ENCODE measurements at places on chromosomes 6 and 20.

- DNase-seq: no peak
These were observed 28.8 kb downstream of the CARMIL1 start for GRCh38 chr6:25307805-25308494.

- peak; percentile 24 for DNase-seq
These were observed 507.3 kb upstream of the CITED2 start for GRCh38 chr6:139881728-139882211.

DNA sequence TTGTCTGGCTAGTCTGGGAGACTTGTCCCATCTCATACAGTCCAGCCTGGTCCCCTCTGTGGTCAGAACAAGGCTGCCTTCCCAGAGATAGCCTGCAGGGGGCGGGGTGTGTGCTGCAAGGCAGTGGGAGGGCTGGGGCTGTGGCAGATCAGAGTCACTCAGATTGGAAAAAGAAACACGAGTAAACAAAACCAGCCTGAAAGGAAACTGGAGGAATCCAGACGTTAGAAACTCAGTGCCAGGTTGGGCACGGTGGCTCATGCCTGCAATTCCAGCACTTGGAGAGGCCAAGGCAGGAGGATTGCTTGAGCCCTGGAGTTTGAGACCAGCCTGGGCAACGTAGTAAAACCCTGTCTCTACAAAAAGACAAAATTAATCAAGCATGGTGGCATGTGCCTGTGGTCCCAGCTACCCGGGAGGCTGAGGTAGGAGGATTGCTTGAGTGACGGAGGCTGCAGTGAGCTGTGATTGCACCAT lies 20.2 kb downstream of the LEMD2 start:
- peak; percentile 87 for DNase-seq

- DNase-seq: no peak
These were observed 492.3 kb downstream of the PREX1 start for GRCh38 chr20:48335308-48336050.

- no peak for DNase-seq
These were observed 39.5 kb upstream of the HDGFL1 start for GRCh38 chr6:22529866-22530265.

- DNase-seq: no peak
These were observed 285.1 kb downstream of the CENPW start for GRCh38 chr6:126625019-126625418.

DNA sequence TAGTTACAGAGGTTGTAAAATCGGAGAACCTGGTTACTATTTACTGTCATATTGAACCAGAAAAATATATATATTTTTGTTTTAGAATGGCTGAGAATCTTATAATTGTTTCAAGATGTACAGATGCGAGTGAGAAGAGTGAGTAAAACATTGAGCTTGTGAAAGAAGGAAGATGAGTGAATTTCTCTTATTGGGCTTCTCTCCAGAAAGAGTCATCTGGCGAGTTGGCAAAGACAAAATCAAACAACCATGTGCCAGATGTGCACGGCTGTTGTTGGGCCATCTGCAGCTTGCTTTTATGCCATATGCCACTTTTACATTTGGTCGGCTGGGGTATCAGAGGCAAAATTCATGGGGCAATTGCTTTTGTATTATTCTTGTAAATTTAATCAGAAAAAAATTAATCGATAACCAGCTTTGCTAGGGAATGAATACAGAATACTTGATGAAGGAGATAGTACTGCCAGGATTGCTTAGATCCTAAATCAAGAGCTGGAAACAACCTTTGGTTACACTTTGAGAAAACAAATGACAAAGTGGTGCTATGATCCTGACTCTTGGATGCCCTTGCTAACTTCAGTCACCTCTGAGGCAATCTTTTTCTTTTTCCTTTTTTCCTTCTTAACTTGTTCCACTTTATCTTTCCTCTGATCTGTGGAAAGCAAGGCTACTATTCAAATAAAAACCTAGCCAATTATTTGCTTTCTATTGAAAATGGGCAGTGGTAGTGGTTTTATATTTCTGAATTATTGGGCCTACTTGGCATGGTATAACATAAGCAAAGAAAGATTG lies 97.1 kb upstream of the GRIK2 start:
- DNase-seq: no peak

GRCh38 chr20:33165416-33166055 lies 2.4 kb upstream of the BPIFA2 start:
- no peak for DNase-seq

- DNase-seq: peak; percentile 79
These were observed 19.0 kb downstream of the PXDC1 start for GRCh38 chr6:3732345-3733141.

- no peak for DNase-seq
These were observed 522.5 kb downstream of the CD83 start for GRCh38 chr6:14639983-14640599.

GRCh38 chr6:126553854-126554253 lies 213.9 kb downstream of the CENPW start:
- no peak for DNase-seq

- no peak for DNase-seq
These were observed 20.0 kb upstream of the GFOD1 start for GRCh38 chr6:13507306-13507860.
